ENCODE measurements at places on chromosomes 13 and 19.

DNA sequence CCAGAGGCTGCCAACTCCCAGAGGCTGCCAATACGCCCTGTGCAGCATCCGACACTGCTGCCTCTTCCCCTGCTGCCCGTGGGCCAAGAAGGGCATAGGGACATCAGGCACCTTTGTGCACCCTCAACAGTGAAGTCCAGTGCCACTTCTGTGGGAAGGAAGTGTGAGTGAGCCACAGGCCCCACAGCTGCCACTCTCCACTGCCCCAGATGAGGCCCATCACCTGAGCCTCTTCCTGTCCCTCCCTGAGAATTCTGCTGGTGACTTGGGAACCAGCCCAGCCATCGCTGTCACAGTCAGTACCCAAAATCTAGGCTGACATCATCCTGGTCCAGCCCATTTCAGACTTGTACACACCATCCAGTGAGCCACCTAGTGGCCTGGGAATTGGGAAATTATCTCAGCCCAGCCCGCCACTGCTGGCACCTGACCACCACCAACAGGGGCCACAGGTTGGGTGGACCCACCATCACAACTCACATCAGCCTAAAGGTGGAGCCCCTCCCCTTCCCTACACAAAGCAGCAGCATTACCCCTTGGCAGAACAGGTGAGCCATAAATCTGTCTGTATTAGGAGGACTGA is 733.9 kb upstream of the KLHL1 start:
- DNase-seq, result no peak

GRCh38 chr19:39623946-39624345 is 21.6 kb downstream of the LGALS13 start:
- no peak for DNase-seq

DNA sequence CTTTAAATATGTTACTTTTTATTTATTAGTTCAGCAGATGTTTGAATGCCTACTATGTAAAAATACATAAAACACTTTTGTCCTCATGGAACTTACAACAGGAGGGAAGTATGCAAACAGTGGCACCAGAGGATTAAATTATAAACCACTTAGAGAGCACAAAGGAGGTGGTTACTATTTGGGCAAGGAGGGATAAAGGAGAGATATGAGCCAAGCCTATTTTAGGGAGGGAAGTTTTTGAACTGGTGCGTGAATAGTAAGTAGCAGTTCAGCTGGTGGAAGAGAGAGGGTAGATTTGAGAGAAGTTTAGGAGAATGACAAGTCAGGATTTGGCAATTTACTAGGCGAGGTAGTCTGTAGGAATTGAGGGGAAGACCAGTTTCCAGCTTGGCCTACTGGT is 8.6 kb downstream of the AKAP11 start:
- DNase-seq, result no peak

GRCh38 chr19:50626011-50626410 is 13.7 kb downstream of the SYT3 start:
- DNase-seq, result no peak

GRCh38 chr13:40116008-40116407 is 460.5 kb downstream of the COG6 start:
- DNase-seq, result no peak

- DNase-seq, result no peak
These were observed 119.1 kb downstream of the SOX1 start for GRCh38 chr13:112186091-112186490.

- no peak for DNase-seq
These were observed 9.9 kb upstream of the POP4 start for GRCh38 chr19:29596080-29596727.

DNA sequence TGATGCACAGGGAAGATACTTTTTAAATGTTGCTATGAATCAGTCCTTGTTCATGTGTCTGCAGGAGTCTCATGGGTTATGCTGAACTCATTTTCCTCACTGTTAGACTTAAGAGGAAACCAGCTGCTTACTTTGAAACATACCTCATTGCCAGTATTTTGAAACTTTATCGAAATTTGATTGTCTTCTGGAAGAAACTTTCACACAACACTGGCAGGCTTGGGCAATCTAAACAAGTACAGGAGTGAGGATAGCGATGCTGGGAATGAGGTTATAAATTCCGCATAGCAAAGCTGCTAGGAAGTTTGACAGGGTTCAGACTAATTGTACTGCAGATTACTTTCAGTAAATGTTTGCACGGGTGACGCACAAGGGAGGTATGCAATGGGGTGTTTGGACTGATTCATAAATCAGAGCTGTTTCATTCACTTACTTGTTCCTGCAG is 245.7 kb downstream of the DNAJC15 start:
- no peak for DNase-seq

- no peak for DNase-seq
These were observed 19.7 kb upstream of the IPO5 start for GRCh38 chr13:97933776-97934175.

GRCh38 chr19:30367421-30367820 is 4.8 kb upstream of the ZNF536 start:
- DNase-seq, result no peak

DNA sequence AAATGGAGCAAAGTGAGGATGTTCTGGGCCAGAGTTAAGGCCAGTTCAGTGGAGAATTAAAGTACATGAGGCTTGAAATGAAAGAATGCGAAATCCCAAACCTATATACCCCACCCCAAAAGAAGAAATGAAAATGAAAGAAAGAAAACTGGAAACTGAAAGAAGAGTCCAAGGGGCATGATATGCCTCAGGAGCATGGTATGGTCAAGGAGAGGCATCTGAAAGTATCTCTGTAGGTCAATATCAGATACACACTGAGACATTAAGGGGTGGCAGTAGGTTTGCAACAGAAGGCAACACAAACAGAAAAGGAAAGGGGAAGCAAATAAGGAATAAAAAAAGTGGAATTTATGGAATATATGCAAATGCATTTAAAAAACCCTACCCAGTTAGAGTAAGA is 166.5 kb downstream of the COG6 start:
- DNase-seq, result no peak

DNA sequence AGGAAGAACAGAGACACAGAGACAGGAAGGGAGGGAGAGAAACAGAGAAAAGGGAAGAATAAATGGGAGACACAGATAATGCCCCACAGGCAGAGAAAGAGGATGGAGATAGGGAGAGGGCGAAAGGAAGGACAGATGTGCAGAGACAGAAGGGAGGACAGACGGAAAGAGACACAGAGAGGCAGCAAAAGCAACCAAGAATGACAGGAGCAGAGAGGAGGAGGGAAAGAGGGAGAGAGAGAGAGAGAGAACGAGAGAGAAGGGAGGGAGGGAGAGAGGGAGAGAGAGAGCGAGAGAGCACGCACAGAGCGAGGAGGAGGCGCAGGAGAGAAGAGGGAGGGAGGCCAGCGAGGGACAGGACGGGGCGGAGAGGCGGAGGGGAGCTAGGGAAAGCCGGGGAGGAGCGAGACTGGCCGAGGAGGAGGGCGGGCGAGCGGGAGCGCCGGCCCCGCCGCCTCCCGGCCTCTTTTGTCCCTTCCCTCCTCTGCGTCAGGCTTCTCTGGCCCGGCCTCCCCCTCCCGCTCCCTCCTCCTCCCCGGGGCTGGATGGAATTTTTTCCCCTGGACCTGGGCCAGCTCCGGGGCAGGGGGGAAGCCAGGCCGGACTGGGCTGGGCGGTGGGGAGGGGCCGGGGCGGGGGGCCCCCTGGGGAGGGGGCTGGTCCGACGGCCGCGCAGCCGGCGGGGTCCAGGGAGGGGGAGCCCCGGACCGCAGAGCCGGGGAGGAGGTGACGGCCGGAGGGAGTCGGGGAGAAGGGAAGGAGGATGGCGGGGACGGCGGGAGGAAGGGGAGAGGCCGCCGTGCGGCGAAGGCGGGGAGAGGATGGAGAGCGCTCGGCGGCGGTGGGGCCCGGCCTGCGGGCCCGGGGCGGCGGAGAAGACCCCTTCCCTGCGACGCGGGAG is 4.2 kb upstream of the SPACA6 start:
- DNase-seq, result no peak

DNA sequence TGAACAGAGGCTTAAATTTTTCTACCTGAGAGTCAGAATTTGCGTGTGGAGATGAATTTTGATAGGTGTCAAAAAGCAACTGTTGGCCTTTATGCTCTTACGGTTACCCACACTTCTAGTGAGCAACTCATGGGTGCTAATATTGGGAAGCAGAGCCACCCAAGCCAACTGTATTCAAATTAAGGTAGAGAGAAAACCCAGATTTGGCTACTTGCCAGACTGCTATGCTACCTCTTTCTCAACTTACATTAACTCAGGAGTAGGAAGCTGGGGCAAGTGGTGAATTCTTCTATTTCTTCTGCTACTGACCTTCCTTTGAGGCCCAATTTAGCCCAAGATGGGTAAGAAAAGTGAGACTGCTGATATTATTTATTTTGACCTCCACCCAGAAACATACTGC is 83.9 kb downstream of the OLFM4 start:
- DNase-seq, result no peak

- peak; percentile 33 for DNase-seq
These were observed 940 bp upstream of the DCUN1D2 start for GRCh38 chr13:113491418-113491883.

DNA sequence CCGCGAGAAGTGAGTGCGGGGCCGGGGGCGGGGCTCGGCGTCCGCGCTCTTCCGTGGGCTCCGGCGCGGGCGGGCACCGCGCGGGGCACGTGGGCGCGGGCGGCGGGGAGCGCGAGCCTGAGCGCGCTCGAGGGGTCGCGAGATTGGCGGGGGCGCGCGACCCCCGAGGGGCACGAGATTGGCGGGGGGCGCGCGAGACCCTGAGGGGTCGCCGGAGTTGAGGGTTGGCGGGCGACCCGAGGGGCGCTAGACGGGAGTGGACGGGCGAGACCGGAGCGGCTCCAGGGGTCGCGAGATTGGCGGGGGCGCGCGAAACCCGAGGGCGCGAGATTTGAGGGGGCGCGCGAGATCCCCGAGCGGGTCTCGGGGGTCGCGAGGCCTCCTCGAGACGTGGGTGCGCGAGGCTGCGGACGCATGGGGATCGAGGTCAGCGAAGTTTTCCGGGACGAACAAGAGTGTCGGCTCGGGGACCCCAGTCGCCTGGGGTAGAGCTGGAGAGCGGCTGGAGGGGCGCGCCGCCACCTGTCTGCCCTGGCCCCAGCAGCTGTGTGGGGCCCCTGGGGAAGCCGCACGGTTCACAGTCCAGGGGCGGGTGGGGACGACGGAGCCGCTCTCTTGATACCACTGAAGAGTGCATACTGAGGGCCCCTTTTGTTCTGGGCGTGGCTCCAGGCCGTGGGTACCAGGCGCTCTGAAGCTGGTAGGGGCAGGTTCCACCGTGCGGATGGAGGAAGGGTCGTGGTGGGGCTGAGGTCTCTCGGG is 682 bp downstream of the SSBP4 start:
- DNase-seq, result peak; percentile 73

DNA sequence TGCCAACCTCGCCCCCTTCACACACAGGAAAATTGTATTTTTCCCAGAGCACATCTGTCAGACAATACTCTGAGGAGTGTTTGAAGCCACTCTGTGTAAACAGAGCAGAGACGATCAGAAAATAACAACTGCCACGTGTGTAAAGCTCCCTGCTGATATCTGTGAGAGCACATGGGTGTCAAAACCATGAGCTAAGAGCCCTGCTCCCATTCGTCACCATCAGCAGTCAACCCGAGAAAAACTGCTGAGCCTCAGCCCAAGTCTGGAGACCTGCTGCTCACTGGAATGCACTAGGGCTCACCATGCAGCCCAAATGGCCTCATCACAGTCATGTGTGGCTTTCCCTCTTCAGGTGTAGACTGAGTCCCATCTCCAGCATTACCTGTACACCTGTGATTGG is 304.1 kb downstream of the FGF14 start:
- DNase-seq, result no peak

DNA sequence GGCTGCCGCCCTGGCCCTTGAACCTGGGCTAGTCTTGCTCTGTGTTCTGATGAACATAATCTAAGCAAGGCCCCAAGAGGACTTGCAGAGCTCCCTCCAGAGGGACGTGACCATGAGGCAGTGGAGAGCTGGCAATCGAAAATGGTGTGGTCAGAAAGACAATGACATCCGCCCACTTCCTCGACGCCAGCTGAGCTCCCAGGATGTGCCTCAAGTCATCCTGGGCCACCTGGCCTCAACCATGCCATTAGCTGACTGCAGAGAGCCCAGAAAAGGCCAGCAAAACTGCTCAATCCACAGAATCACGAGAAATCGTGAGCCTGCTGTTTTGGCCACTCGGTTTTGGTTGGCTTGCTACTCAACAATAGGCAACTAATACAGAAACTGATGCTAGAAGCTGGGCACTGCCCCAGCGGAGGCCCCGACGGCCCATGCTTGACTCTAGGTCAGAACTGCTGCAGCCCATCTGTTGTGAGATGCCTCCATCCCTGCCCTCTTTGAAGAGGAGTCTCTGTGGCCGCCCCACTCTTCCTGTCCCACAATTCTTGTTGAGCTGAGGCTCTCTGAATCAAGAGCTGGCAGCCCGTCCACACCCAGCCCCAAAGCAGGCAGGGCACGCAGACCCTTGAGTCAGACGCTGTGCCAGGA is 53.3 kb downstream of the STK24 start:
- DNase-seq, result peak; percentile 65

DNA sequence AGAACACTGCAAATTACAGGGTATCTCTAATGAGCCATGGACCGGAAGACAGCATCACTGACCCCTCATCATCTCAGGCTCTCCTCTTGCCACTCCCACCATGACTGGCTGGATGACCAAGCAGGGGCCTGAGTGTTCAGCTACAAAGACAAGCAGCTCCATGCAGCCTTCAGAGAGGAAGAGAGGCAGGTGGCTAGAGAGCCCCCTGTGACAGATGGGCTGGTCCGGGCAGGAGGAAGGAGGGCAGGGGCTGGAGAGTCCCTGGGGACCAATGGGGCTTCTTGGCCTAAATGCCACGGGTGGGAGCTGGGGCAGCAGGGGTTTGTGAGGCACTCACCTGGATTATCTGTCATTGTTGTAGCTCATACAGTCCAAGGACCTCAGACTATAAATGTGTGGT is 12.8 kb upstream of the RASA3 start:
- DNase-seq, result no peak

- no peak for DNase-seq
These were observed 1.1 kb downstream of the FGF14 start for GRCh38 chr13:102400675-102401145.

- DNase-seq, result no peak
These were observed 156.4 kb downstream of the KCTD15 start for GRCh38 chr19:33953023-33953422.

DNA sequence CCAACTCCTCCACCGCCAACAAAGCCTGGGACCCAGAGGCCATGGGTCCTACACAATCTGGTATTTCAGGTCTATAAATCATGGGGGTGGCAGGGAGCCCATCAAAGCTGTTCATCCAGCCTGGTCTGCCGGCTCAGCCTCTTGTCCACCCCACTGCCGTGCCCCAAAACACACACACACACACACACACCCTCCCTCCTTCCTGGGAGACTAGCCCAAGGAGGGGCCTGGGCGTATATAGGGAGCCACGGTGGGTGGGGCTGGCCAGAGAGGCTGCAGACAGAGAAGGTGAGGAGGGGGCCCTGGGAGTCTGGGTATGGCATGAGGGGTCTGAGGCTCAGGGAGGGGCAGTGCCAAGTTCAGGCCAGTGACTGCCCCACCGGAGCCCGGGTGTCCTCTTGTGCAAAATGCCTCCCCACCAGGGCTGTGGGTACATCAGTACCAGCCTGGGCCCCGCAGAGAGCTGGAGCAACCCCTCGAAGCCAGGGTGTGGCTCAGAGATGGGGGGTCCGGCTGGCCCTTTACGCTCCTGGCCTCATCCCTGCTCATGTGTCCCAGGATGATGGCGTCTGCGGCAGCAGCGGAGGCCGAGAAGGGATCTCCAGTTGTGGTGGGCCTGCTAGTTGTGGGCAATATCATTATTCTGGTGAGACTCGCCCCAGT is at the start of gene UPK1A:
Gene UPK1A, plus strand, starts transcription at position 267 of the 663 bp plus-strand sequence. Its CDS starts 296 bp downstream, at position 563.
- no peak for DNase-seq
